Occipital lobe (tissue), 3 donors: ENCODE measurements at places on chromosomes 2 and 18.

DNA sequence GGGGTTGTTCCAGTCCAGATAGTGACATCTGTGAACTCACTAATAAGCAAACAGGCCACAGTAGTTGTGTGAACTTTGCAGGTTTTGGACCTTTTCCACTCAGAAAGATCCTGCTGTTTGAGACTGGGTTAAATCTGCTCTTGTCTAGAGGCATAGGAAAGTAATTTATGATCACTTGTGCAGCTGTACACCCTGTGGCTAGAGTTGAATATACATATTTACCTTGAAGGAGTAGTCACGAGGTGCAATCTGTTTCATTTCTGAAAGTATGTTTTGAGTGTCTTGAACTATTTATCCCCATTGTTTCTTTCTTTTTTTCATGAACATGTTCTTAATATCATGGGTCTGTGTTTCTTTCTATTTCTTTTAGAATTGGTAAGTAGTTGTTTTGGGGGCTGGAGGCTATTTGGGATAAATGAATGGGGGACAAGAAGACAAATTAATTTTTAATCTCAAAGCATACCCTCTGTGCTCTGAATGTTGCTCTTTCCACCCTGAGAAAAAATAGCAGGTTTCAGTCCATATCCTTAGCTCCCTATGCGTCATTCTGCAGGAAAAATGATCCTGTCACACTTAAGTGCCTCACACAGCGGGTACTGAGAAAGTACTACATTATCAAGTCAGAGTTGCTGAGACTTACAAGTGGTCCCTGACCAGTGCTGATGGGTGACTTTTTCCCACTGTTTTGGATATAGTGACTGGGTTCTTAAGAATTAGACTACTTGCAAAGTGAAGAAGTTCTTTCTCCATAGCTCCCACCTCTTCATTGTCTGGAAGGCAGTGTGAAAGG, 28.2 kb downstream of the DCC start:
- no peak for DNase-seq

- no peak for DNase-seq
Measured at GRCh38 chr2:155747531-155747930, 585.0 kb downstream of the NR4A2 start.

DNA sequence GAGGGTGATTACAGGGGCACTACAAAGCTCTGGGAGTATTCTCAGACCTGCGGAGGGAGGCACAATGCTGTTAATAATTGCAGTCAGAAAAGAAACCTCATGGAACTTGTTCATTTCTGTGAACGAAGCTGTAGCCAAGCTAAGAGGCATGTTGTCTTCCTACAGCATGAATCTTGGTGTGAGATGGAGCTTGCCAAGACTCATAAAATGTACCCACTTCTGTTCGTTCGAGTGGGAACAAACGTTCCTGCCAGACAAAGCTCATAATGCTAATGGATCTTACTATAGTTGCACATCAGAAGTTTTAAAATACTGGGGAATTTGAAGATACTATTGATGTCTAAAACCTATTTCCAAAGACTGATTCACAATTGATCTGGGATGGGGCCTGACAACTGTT, 489.1 kb downstream of the ZEB2 start:
- peak; percentile 5 for DNase-seq

DNA sequence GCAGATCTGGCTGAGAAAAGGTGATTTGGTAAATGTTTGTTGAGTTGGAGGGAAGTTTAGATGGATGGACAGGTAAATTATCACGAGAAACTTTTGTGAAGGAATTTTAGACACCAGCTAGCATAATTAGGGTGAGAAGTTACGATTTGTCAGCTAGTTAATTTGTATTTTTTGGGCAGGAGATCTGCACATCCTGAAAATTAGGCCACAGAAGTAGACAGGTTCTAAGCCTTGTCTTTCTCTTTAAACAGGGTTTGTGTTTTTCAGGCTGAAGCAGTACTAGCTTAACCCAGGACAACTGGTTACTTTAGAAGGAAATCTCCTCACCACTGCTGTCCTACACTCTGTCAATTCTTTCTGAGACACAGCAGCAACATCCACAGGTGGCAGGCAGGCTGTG, 49.1 kb downstream of the DDX1 start:
- DNase-seq, result no peak

- no peak for DNase-seq
Measured at GRCh38 chr2:207830778-207831438, 61.2 kb upstream of the FZD5 start.

- DNase-seq, result no peak
Measured at GRCh38 chr2:97910403-97911205, 85.1 kb downstream of the TMEM131 start.

DNA sequence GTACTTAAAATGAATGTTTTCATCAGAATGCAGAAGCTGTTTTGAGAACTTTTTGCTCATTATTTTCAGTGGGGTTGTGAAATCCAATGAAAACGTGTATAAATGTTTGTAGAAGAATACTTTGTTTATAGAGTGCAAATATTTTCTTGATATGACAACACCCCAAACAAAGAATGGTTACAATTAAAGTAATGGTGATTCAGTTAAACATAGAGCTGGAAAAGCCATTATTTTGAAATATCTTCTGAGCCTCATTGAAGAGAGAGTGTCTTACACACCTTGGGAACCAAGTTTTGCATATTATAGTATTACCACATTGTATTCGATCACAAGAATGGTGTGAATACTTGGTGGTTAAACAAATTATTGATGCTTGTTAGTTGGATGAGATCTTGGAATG, 48.7 kb downstream of the SPTBN1 start:
- DNase-seq, result no peak

DNA sequence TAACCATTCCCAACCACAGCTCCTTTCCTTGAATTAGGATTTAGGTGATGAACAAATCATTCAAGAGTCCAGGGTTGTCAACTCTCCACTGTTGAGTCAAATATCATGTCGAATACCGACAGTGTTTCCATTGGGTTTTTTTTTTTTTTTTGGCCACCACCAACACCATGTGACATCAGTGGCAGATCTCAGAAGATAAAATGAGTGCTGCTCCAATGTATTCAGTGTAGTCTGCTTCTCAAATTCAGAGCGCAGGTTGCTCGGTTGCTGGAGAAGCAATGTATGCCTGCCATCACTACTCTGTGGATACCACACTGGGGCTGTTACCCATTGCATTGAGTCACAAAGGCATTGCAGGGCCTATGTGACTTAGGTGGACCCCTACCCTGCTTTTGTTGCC, 10.8 kb upstream of the ATL2 start:
- no peak for DNase-seq

GRCh38 chr2:164538240-164538866, 82.9 kb downstream of the GRB14 start:
- DNase-seq, result no peak

DNA sequence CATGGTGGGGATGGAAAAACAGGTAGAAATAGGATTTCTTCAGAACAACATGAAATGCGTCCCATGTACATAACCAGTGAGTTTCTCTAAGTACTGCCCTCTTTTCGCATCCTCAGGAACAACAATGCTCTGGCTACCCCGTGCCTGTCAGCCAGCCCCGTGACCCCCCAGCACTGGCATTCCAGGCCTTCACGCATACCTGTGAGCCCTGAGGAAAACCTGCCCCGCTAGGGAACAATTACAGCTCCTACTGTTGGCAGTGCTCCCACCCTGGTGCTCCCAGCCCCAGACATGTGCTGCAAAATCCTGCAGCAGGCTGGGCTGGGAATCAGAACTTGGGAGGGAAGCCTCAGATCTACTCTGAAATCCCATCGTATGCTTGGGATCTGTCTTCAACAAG, 9.1 kb downstream of the SMAD7 start:
- no peak for DNase-seq

- no peak for DNase-seq
Measured at GRCh38 chr18:22765896-22766295, 167.2 kb upstream of the RBBP8 start.

DNA sequence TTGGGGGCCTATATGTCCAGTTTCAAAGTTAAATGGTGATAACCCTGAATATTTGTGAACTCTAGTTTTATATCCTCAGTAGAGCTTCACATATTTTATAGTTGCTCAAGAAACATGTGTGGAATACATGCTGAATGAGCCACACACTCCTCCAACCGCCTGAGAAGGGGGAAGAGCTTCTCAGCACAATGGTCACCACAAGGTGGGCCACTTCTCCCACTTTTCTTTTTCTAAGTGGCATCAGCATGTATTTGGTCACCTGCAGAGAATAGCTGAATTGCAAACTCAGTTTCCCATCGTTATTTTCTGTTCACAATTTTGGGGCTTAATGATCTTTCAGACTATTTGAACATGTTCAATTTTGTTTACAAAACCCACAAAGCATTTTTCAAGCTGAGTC, 340.5 kb downstream of the PARD3B start:
- no peak for DNase-seq

DNA sequence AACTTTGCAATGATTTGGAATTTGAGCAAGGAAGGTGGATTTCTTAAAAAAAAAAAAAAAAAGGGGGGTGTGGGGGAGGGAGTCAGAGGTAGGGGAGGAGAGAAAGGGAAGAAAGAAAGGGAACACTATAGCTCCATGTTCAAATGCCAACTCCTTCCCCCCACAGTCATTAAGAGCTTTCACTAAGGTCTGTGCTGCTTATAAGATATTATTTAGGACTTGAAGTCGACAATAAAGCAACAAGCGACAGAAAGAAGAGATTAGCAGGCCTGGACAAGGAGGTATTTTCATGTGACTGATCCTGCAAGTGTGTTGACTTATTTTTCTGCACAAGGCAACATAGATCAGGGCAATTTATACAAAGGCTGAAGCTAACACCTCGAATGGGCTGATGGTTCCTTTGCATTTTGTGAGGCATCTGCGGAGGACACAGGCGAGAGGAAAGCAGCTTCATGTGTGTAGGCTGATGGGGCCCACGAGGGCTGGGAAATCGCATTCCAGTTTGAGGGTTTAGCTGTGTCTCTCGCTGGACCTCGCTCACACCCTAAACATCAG, 382.0 kb downstream of the SOX11 start:
- DNase-seq, result no peak

DNA sequence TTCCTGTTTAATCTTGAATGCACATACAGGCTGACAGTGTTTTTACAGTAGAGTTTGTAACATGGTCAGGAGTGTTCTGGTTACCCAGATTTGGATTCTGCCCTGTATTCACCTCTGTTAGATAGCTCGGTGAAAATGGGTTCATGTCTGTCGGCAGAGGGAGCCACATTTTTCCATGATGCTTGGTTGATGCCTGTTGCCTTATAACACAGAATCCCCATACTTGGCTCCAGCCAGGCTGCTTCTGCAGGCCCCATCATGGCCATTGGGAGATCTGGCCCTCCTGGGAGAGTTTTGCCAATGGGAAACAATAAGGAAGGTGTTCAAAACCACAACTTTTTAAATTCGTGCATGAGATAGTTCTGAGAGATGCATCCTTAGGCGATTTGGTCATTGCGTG, 78.1 kb downstream of the WDSUB1 start:
- DNase-seq, result no peak

DNA sequence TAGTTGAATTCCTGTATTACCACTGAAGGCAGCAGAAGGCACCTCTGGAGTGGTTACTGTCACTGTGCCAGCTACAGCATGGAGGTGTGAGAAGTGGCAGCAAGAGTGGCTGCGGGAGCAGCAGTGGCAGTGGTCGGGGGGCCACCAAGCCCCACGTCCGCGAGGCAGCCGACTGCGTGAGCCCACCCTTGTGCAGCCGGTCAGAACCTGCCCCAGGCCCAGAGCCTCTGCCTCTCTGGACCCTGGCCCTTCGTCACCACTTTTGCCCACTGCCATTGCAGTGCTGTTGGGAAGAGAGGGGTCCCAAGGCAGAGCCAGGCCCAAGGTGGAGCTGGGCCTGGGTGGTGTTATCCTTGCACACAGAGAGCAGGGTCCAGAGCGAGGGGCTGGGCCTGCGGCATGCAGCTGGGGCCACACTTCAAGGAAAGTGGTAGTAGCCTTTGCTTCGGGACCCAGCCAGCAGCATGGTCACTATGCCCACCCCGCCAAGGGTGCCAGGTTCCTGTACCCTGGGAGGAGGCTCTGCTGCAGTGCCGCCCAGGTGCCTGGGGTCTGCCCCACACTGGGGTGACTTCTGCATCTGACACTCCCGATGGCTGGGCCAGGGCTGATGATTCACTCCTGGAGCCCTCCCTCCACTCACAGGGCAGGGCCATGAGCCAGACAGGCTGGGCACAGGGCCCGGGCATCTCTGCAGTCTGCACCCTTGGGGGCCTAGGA, 450.1 kb upstream of the LRATD1 start:
- DNase-seq, result no peak

DNA sequence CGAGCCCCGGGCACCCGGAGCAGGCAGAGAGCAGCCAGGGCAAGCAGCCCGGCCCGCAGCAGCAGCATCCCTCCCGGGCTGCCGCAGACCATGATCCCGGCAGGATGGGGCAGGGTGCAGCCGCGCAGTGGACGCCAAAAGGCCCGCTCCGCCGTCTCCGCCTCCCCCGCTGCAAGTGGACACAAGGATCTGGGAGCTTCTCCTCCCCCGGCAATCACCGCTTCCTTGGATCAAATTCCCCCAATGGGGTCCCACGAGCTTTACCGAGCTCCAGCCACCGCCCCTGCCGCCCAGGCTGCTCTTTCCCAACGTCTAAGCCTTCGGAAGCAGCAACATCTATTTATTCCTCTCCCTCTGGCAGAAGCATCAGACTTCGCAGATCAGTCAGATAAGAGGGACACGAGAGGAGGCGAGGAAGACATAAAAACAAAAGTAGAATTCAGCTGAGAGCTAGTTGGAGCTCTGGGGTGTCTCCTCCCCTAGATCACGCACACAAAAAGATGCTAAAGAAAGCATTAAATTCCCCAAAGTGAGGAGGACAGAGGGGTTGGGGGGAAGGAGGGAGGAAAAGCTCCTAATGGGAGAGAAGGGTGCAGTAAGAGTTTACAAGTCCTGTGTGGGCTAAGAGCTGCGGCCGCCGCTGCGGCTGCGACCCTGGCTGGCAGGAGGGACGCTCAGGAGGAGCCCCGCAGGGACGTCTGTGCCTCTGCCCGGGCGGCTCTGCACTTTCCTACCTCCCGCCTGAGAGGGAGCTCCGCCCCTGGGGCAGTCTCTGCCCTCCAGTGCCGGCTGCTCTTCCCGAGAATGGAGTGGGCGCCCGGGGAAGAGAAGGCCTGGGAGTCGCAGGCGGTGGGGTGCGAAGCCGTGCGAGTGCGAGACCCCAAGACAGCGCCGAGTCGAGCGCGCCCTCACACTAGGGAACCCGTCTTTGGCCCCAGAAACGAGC, at the start of gene FRZB:
Gene FRZB (minus strand): TSS at position 177 of the 946 bp plus-strand sequence. CDS start 85 bp downstream, at position 92.
- DNase-seq, result no peak

- no peak for DNase-seq
Measured at GRCh38 chr2:3738454-3738853, 35.1 kb downstream of the DCDC2C start.

GRCh38 chr2:180367815-180368214, 360.7 kb upstream of the CWC22 start:
- DNase-seq, result no peak

DNA sequence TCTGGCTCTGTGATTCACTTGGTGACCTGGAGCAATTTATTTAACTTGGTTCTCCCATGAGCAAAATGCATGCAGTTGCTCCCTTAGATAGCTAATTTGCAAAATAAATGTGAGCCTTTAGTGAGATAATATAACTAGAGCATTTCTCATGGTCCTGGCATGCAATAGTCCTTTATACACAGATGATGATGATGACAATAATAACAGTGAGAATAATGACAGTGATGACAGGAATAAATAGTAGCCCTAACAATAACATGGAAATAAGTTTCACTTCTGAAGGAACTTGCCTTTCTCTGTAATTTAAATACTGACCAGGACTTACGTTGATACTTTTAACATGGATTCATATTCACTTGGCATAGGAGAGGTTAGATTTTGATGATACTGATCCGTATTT, 49.2 kb downstream of the LPIN1 start:
- DNase-seq, result no peak
